ENCODE measurements at places on chromosomes 3 and 15.

- DNase-seq: no peak
Measured at GRCh38 chr15:87345961-87346360, 910.6 kb downstream of the NTRK3 start.

DNA sequence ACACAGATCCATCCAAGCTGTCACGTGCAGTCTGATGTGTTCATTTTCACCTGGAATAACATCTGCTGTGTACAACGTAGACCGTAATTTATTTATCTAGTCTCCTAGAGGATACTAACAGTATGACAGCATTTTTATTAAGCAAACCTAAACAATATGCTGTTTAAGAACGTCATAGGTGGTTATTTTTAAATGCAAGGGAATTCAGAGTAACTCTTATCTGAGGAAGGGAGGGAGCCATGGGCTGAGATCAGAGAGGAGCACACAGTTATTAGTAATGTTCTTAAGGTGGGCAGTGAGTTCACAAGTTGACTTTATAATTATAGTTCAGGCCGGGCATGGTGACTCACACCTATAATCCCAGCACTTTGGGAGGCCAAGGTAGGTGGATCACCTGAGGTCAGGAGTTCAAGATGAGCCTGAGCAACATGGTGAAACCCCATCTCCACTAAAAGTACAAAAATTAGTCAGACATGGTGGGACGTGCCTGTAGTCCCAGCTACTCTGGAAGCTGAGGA is 193.6 kb downstream of the UACA start:
- DNase-seq: no peak

DNA sequence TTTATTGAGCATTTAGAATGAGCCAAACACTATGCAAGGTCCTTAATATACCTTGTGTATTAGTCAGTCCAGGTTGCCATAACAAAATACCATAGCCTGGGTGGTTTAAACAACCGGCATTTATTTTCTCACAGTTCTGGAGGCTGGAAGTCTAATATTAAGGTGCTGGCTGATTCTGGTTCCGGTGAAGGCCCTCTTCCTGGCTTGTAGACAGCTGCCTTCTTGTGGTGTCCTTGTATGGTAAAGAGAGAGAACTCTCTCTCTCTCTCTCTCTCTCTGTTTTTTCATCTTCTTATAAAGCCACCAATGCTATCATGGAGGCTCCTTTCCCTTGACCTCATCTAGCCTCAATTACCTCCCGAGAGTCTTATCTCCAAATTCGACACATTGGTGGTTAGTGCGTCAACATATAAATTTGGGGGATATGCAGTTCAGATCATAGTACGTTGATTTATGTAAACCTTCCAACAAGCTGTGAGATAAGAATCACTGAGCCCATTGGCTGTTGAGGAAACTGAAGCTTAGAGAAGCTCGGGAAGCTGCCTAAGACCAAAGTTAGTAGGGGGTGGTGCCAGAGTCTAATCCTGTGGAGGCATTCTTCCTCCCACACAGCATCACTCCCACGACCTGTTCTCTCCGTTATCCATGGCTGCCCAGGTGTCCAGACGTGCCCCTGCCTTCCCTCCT is 298.0 kb upstream of the PROK2 start:
- no peak for DNase-seq

DNA sequence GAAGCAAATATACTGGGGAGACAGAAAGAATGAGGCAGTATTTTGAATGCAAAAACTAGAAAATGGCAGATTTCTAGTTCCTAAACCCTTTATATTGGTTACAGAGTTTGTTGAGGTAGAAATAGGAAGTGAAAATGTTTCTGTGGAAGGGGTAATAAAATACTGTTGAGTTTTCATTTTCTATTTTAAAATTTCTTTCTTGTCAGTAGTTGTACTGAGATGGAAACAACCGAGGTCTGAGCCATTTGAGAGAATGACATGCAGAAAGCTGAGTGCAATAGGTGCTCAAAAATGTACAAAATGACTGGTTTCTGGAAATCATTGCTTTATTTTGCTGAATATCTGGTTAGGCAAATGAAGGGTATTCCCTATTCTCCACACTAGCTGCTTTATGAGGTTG is 361.4 kb downstream of the CHL1 start:
- no peak for DNase-seq

GRCh38 chr3:156341332-156341731 is 213.6 kb downstream of the SSR3 start:
- DNase-seq: no peak

DNA sequence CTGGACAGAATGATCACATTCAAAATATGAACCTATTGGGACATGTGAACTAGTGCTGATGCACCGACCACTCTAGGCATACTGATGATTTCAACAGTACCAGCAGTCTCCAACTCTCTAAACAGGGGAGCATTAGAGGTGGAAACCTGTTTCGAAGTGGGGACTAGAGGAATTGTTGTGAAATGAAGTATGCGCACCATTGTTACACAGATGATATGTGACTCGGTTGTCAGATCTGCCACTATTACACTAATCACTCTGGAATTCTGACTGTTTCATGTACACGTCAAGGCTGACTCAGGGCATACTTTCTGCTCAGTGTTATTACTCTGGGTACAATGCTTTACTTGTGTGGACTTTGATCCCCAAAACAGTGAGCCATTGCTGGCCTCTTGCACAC is 198.2 kb upstream of the UBE2E2 start:
- no peak for DNase-seq

GRCh38 chr3:127390365-127391025 is 102.6 kb upstream of the PRR20G start:
- DNase-seq: no peak

GRCh38 chr3:34889641-34890040 is 749.7 kb upstream of the ARPP21 start:
- DNase-seq: no peak

GRCh38 chr15:39539466-39539865 is 41.4 kb upstream of the THBS1 start:
- no peak for DNase-seq

DNA sequence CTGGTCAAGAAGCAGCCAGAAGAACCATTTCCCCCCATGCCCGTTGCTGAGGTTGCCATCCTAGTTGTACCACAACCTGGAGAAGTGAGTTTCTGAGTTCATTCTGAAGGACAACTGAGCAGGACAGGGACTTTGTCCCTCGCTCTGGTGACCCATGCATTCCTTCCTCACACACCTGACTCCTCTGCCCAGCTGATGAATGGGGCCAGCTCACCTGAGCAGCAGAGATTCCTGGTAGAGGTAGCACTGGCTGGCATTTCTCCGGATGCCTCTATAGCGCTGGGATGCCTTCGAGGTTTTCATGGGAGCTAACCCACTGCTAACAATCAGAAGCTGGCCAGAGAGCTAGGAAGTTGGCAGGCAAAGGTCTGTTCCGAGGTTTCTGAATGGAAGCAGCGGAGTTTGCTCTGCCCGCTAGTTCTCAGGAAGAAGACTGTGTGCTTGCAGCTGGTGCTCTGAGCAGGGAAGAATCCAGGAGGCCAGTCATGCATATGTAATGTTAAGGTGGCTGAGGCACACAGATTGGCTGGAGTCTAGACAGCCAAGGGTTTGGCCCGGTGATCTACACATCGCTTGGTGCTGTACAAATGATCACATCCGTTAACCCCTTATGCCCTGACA is at the start of gene TMC3:
Gene TMC3 (minus strand): TSS at position 439 of the 621 bp plus-strand sequence. CDS start 136 bp downstream, at position 303.
- no peak for DNase-seq

DNA sequence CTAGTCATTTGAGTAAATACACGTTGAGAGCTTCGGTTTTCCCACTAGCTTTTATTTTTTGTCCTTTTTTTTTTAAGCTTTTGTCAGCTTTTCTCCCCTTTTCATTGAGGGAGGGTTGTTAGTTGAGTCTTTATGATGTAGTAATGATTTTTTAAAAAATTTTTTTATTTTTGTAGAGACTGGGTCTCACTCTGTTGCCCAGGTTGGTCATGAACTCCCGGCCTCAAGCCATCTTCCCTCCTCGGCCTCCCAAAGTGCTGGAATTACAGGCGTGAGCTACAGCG is 688 bp downstream of the ZSCAN2 start:
- DNase-seq: no peak

DNA sequence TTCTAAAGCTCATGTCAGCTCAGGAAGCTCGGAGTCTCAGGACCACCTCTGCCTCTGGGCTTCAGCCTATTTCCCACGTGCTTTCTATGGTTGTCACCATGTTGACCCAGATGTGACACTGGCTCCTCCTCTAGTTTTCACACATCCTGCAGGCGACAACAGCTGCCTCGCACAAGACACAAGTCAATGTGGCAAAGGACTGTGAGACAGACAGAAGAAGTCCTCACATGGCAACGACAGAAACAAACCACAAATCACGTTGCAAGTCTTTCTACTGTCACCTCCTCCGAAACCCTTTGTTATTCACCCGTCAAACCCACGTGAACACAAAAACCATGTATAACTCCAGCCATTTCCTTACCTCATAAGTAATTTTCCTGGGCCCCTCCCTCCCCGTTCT is 194.5 kb downstream of the MEX3B start:
- DNase-seq: no peak

GRCh38 chr3:129162729-129163579 is 2.1 kb upstream of the ISY1 start:
- no peak for DNase-seq

All from GM12892 (cell line).